LNCaP clone FGC (cell line): ENCODE measurements at places on chromosomes 11 and 22.

GRCh38 chr11:69131644-69132300 lies 24.0 kb upstream of the SMIM38 start:
- peak; percentile 63 for DNase-seq

GRCh38 chr11:27414644-27415043 lies 51.6 kb upstream of the CCDC34 start:
- DNase-seq: no peak

DNA sequence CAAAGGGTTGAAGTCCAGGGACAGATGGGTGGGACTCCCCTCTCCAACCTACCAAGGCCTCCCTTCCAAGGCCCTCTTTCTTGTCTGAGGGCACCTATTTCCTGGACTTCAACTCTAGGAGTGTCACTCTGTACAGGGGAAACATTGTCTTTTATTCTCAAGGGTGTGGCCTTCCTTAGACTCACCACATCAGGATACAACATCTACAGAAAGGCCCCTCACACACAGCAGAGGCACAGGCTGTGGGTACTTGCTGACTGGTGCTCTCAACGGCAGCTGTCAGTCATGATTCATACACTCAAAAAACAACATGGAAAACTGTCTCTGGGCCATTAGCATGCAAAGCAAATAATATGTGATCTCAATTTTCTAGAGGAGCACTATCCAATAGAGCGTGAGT lies 78.0 kb downstream of the RCN1 start:
- DNase-seq: no peak

GRCh38 chr11:123111465-123111864 lies 49.5 kb upstream of the HSPA8 start:
- no peak for DNase-seq

DNA sequence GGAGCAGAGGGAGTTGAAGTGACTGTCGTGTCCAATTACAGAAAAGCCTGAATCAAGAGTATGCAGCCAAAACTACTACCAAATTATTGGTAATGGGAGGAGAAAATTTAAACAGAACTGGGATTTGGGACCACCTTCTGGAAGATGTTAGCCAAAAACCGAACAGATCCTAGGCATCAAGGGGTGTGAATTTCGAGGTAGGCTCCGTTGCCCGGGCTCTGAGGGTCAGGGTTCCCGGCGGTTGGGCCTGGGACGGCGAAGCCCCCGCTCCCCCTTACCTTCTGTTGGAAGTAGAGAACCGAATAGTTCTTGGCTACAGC lies 313 bp downstream of the PRCP start:
- no peak for DNase-seq

- DNase-seq: no peak
Measured at GRCh38 chr11:3021125-3021524, 29.0 kb upstream of the NAP1L4 start.

DNA sequence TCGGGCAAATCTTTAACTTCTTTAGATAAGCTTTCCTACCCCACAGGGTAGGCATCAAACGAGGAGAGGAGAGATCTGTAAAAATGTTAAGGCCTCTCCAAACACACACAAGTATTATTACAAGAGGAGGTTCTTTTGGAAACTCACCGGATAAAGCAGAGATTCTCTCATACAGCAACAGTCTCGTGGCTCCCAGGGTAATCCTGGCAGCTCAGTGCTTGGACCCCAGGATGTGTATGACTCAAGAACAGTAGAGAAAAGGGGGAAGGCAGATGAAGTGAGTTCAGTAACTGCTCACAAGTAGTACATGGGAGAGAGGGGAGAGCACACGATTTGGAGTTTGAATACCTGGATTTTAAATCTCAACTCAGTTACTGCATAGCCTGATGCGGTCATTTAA lies 120.9 kb downstream of the FEZ1 start:
- no peak for DNase-seq

DNA sequence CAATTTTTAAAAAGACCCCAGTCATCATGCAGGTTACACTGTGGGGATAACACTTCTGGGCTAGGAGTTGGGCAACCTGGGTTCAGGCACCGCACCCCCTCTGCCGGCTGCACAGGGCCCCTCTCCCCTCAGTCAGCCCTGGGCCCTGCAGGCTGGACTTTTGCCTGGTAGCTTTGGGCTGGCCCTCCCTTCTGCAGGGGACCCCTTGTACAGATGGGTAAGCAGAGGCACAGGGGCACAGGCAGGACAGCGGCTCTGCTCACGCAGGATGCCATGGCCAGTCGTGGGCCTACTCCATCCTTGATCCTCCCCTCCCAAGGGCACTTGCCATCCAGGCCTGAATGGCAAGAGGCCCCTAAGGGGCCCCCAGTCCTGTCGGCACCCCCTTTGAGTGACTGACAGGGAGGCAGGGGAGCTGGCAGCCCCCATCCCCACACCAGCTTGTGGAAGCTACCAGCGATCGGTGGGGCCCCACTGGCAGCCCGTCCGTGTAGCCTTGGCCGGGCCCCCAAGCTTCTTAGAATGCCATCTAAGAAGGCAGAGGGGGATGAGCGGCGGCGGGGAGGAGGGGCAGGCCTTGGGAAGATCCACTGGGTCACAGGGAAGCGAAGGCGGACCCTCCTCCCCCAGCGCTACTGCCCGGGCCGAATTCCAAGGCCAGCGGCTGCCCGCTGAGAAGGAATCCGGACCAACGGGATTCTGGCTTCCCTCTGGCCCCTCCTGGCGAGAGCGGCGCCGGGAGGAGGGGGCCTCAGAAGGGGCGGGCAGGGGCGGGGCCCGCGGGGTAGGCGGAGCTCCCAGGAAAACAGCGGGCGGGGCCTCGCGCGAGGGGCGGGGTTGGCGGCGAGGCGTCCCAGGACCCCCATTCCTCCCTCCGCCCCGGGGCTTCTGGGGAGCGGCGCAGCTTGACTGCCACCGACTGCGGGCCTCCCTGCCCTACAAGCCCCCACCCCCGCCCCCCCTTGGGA lies 6.8 kb upstream of the CHKA start:
- DNase-seq: no peak

DNA sequence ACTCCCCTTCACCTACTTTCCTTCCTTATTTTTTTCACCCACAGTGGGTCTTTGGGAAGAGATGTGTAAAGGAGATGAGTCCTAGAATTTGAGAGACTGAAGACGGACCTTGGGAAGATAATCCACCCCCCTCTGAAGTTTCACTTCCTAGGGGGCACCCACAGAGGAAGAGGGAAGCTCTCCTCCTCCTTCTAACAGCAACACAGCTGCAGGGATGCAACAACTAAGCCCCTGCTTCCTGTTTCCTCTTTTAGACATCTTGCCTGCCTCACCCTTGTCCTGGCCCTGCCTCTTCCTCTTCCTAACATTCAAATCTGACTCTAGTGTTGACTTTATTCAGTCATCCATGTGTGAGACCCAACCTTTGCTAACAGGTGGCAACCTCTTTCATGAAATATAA lies 424.6 kb downstream of the BUD13 start:
- no peak for DNase-seq

- DNase-seq: peak; percentile 26
Measured at GRCh38 chr11:36672815-36673450, 74.9 kb upstream of the RAG2 start.

GRCh38 chr22:17974703-17975372 lies 49.5 kb downstream of the MICAL3 start:
- DNase-seq: no peak

- DNase-seq: no peak
Measured at GRCh38 chr11:44727373-44728287, 868 bp downstream of the TSPAN18 start.

DNA sequence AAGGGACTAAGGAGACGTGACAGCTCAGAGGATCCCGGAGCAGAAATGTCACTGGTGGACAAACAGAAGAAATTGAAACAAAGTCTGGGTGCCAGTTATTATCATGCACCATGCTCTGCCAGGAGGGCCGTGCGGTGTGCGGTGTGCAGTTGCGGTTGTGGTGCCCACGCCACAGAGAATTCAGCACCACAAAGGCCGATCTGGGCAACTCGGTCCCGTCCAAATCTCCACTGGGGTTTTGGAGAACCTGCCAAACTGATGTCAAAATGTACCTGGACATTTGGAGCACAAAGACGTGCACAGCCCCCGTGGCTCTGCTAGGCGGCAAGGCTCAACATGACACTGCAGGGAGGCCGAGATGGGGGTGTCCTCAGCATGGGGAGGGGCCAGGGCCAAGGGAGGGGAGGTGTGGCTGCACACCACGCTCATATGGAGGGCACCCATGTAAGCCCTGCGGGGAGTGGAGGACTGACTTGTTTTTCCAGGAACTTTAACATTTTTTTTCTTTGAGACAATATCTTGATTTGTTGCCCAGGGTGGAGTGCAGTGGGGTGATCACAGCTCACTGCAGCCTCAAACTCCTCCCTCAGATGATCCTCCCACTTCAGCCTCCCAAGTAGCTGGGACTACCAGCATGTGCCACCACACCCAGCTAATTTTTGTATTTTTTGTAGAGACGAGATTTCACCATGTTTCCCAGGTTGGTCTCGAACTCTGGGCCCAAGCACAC lies 39.4 kb downstream of the GNB1L start:
- DNase-seq: no peak

DNA sequence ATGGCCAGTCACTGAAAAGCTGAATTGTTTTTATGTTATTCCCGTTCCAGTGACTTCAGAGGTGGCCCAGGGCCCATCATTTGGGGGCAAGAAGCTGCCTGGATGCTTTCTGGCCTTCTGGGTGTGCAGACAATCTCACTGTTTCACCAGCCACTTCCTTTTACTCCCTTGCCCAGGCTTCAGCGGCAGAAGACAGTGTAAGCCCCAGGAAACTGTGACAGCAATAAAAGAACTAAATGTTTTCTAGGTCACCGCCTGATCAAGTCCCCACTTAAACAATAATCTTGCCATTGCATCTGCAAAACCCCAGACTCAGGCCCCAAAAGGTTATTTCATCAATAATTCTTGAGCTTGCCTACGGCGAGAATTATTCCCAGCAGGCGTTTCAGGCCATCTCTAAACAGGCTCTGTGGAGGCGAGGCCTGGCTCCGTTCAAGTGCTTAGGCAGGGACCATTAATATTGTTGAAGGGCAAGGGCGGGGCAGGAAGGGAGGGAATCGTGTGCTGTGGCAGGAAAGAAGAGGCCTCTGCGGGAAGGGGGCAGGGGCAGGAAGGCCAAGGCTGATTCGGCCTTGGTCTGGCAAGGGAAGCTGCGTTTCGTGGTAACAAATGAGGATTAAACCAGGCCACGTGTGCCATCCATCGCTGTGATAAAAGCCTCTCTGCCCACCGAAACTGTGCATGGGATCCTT lies 252.3 kb downstream of the KIRREL3 start:
- no peak for DNase-seq

- DNase-seq: no peak
Measured at GRCh38 chr22:17903564-17904295, 120.6 kb downstream of the MICAL3 start.

GRCh38 chr11:64372802-64373597 lies 14.0 kb downstream of the RPS6KA4 start:
- no peak for DNase-seq

DNA sequence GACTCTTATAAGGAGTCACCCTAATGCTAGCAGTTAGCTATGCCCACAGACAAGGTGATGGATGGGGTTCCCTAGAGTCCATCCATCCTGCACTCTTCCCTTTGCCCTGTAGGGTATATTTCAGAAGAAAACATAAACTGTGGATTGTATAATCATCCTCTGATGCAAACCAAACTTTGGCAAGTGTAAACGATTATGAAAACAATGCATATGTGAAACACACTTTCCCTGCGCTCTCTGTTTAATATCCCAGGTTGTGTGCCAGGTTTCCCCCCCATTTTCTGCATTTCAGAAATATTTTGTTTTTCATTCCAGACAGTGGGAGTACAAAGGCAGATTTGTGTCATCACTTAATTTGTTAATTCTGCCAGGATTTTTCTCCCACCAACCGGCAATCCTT lies 110.0 kb downstream of the LDLRAD3 start:
- no peak for DNase-seq

- DNase-seq: no peak
Measured at GRCh38 chr11:18986744-18987143, 47.5 kb upstream of the MRGPRX1 start.

DNA sequence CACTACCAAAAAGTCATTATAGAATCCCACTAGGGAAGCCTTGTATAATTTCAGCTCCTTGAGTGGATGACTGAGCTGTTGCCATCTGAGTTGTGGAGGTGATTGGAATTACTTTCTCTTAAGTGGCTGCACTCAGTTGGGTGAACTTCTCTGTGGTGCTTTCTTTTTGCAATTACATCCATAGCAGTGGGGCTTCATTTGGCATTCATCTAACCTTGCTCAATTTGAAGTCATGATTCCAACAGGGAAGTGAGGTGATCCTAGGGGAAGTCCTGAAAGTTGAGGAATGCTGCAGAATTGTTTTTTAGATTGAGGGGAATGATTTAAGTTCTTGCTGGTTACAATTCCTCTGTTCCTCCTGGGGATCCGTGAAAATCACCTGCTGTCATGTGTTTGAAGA lies 39.6 kb downstream of the ARHGAP42 start:
- no peak for DNase-seq

- DNase-seq: no peak
Measured at GRCh38 chr11:2995893-2996554, 3.9 kb upstream of the NAP1L4 start.

DNA sequence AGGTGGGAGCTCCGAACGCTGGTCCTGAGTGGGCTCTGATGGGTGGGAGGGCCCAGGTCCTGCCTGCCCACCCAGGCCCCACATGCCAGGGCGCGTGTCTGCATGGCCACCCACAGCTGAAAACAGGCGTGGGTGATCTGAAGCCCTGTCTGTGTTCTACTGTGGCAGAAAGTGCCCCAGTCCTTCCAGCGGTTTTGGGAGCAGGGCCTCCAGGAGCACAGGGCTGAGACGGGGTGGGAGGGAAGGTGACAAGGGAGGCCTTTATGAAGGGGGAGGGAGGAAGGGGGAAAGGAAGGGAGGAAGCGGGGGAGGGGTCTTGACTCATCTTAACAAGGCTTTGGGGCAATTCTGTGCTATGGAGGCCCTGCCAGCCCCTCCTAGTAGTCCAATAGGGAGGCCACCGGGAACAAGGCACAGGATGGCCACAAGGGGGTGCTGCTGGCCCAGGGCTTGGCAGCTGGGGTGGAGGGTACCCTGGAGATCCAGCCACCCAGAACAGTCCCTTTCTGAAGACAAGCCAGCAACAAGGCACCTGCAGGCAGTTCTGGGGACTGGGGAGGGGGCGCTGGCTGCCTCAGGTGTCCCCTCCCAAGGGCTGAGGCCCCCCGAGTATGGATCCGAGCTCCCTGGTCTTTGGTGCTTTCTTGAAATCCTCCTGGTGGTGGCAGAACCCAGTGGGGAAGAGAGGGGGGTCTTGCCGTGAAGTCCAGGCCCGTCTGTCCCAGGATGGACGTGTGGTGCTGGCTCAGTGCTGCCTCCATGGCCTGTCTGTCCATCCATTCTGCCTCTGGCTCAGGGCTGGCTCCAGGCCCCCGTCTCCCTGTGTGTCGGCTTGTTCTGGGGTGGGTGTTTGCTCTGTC lies 6.3 kb upstream of the FADS3 start:
- DNase-seq: no peak

DNA sequence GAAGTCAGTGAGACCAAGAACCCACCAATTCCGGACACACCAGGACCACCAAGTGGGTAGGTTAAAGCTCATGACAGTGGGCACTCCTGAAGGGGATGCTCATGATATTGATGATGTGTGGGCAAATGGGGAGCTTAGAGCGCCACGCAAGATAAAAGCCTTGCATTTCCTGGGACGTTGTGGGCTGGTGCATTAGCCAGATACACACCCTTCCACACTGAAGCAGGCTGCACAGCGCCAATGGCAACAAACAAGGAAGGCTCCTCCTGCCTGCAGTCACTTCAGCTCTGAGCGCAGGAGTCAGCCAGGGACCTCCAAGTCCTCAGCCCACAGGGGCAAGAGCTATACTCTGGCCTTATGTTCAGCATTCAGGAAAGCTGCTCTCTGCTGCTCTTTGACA lies 20.6 kb downstream of the TMEM218 start:
- DNase-seq: no peak

- DNase-seq: peak; percentile 47
Measured at GRCh38 chr11:115324581-115325432, 179.4 kb downstream of the CADM1 start.
